ENCODE measurements at places on chromosomes 5 and 9.
A peak's percentile ranks its signal among the peaks of the same experiment; 100 is the strongest.

DNA sequence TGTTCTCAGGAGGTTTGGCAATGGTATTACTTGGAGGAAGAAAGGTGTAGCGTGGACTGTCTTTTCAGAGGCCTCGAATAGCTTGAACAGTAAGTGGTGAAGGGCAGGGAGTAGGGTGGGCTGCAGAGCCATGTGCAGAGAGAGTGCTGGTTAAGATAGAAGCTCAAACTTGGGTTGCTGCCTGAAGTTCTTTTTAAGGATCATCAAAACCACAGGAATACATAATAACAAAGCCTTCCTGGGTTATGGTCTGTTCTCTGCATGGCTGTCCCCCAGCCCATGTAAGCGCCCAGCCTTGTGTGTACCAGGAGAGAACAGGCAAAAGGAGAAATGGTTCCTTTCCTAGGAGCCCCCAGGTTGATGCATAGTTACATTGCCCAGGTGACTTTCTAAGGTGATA lies 43.9 kb downstream of the RCL1 start:
- no peak for DNase-seq

GRCh38 chr5:149543361-149544027 lies 7.7 kb downstream of the CSNK1A1 start:
- DNase-seq = no peak

- no peak for DNase-seq
Observed at GRCh38 chr5:155689406-155689805, 637.6 kb upstream of the SGCD start.

DNA sequence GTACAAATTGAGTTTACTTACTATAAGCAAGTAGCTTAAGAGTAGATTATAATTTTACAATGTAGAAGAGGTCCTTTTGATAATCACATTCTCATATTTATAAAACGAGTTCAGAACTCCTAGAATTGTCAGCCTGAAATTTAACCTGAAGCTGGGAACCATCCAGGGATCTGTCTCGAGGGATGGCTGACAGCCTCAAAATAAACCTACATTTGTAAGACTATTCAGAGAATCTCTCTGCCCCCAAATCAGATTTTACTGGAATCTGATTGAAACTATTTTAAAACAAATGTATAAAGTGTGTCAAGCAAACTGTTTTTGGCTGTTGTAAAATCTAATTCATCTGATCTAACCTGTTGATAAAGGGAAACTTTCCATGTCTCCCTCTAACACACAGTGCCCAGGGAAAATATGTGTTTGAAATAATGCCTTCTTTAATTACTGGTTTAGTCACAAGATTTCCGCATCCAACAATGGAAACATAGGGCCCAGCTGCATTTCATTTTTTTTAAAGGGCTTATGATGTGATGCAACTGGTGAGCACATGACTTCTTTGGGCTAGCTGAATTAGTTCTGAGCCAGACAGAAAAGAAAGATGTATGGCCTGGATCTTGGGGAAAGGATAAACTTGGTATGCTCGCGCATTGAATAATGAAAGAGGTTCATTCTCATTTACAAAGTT lies 30.3 kb downstream of the SLC25A46 start:
- DNase-seq = no peak

GRCh38 chr5:158375531-158375930 lies 516.6 kb upstream of the CLINT1 start:
- no peak for DNase-seq

GRCh38 chr9:126927419-126927818 lies 12.8 kb downstream of the RALGPS1 start:
- DNase-seq = no peak

GRCh38 chr5:38532165-38532669 lies 24.2 kb downstream of the LIFR start:
- DNase-seq = no peak

GRCh38 chr9:128251732-128252100 lies 24.1 kb downstream of the GOLGA2 start:
- DNase-seq = no peak

GRCh38 chr5:129459777-129460671 lies at the start of gene ADAMTS19:
Gene ADAMTS19 (plus strand): TSS chr5:129460298. CDS start chr5:129460392, 94 bp downstream.
- peak; percentile 11 for DNase-seq

DNA sequence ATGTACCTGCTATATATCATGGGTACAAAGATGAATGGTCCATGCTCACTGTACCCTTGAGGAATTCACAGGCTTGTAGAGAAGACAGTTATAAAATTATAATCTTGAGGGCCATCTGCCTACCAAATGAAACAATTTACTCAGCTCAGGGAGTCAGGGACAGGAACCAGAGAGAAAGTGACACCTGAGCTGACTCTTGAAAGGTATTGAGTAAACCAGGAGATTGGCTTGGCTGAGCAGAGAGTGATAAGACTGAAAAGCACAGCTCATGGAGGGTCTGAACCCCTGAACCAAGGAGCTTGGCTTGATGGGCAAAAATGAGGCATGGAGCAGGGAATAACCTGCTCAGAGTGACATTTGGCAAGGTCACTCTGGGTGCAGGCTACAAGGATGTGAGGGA lies 147.3 kb downstream of the FAM114A2 start:
- DNase-seq = no peak

DNA sequence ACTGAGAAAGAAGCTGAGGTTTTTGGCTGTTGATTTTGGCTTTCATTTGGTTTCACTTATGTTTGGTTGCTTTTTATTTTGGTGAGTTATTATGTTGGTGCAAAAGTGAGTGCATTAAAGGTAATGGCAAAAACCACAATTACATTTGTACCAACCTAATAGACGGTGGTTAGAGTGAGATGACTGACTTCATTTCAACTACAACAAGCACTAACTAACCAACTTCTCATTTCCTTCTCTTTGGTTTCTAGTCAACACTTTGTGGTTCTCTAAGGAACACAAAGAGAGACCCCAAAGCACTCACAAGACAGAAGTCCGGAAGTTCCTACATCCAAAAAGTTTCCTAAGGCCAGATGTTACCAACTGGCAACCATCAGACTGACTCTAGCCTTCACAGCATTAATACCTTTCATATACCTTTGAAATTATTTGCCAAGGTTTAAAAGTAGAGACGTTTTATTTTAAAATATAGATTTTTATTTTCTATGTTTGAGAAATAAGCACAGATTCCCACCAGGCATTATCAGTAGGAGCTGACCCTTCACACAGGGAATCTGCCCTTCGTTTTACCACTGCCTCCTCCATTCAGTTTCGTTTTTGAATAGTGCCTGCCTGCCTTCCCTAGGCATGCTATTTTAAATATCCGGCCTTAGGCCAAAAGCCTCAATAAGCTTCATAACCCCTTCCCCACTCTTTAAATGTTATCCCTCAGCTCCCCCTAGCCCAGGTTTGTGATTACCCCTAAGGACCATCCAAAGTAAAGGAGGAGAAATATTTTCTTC lies 301.1 kb upstream of the PTGER4 start:
- no peak for DNase-seq

- DNase-seq = no peak
Observed at GRCh38 chr5:162410365-162410764, 342.8 kb downstream of the GABRG2 start.

GRCh38 chr5:138354926-138355378 lies 2.5 kb downstream of the KDM3B start:
- no peak for DNase-seq

GRCh38 chr9:105608721-105609598 lies 51.0 kb downstream of the FKTN start:
- DNase-seq = peak; percentile 32

DNA sequence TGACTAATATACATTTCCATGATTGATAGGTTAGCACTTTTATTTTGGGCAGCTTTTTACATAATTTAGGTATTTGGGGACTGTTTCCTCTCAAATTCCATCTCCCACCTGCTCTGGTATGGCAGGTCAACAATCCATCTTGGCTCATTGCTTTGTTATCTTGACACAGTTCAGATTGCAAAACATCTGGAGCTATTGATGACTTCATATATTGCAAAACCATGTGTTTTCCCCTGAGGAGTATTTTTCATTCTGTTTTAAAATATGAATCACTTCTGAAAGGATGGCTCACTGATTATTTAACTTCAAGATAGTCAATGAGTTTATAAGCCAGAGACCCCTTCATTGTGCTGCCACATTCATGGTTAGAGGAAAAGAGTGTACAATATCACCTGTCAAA lies 1206.0 kb upstream of the C9orf72 start:
- no peak for DNase-seq

DNA sequence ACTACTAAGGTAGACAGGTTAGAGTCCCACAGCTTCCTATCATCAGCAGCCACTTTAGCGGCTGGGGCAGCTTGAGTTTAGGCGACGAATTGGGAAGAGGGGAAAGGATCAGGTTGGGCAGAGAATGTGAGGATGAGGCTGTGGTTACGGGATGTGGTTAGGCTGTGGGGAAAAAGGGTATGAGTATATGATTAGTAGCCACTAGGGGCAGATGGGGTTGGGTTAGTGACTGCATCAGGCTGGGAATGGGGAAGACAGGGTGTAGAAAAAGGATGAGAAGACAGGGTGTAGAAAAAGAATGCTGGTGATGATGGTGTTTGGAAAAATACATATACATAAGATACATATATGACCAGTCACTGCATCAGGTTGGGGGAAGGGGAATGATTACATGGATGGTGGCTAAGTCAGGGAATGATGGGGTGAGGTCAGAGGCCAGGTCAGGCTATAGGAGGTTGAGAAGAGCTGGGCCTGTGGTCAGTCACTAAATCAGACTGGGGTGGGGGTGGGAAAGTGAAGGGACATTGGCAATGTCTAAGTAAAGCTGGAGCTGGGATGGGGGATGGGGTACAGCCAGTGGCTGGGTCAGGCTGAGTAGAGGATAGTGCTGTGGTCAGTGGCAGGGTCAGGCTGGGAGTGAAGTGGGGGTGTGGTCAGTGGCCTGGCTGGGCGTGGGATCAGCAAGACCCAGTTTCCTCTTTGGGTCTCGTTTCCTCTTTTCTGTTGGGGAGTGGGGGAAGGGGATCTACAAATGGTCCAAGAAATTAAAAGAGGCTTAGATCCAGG lies 2.1 kb downstream of the TLN1 start:
- peak; percentile 58 for DNase-seq

GRCh38 chr5:67094476-67095300 lies 101.9 kb downstream of the CD180 start:
- DNase-seq = peak; percentile 22

DNA sequence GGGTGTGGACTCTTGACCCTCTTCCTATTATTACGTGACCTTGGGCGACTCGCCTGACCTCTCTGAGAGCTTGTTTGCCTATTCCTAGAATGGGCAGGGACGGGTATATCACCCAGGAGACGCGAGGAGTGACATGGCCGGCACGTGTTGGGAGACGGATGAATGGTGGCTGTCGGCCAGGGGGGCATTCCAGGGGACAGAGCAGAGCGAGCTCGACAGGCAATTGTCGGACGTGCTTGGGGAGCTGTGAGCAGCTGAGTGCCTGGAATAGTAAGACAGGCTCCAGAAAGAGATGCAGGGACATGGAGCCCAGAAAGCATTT lies 29.3 kb upstream of the UNC5A start:
- DNase-seq = no peak

All from NT2/D1 (cell line).